Forelimb muscle (tissue), 1 donor: ENCODE measurements at places on chromosomes 7 and 10.

DNA sequence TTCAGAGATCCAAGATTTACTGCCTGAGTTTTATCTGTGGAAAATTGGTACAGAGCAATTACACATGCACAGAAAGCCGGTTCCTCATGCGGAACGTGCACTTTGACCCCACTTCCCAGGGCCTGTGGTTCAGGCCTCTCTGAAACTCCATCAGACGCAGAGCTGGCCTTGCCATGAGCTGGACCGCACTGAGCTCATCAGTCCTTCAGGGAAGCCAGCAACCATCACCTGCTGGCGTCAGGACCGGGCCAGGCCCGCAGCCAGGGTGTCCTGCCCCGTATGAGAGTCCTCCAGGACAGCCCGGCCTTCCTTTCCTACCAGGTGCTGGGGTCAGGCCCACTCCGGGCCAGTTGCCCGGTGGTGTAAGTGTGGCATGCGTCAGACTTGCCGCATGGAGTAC, 446.5 kb upstream of the FOXK1 start:
- DNase-seq, result no peak

- DNase-seq, result no peak
Observed at GRCh38 chr7:115230882-115231571, 309.1 kb downstream of the MDFIC start.

DNA sequence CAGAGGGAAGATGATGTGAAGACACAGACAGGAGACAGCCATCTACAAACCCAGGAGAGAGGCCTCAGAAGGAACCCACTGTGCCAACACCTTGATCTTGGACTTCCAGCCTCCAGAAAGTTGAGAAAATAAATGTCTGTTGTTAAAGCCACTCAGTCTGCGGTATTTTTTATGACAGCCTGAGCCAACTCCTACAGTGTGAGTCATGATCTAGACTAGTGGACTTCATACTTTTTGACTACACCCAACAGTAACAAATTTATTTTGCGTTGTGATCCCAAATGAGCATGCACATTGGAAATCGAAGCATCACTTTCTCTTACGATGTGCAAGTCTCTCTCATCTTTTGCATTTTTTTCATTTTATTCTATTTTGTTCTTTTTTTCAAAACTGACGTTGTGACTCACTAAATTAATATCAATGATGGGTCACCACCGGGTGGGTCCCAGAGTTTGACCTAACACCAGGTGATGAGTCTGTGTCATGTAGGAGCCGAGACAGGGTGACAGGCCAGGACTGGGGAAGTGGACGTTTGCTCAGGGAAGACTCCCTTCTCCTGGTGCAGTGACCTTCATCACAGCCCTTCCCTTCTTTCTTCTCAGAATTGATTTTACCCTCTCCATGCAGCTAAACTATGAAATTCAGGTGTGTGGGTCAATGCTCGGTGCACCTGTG, 28.9 kb downstream of the PHYH start:
- no peak for DNase-seq

DNA sequence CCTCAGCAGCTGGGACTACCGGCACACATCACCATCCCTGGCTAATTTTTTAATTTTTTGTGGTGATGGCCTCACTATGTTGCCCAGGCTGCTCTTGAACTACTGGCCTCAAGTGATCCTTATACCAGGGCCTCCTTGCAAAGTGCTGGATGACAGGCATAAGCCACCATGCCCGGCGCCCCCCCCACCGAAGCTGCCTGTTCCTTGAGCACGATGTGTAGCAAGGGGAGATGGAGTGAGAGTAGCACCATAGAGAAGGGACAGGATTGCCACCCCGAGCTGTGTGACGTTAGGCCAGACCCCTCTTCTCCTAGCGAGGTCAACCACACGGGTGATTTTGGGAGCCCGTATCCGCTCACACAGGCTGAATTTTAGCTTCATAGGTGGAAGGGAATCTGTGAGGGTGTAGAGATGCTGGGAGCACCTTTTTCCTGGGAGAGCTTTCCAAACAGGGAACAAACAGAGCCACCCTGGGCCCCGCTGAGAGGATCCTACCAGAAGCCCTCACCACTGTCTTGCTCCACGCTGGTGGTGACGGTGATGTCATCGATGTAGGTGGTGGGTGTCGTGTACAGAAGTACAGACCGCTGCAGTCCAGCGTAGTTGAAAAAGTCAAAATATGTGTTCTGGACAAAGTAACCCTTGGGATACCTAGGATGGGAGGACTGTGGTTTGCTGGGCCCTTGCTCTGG, 3.0 kb downstream of the GUSB start:
- DNase-seq, result no peak

DNA sequence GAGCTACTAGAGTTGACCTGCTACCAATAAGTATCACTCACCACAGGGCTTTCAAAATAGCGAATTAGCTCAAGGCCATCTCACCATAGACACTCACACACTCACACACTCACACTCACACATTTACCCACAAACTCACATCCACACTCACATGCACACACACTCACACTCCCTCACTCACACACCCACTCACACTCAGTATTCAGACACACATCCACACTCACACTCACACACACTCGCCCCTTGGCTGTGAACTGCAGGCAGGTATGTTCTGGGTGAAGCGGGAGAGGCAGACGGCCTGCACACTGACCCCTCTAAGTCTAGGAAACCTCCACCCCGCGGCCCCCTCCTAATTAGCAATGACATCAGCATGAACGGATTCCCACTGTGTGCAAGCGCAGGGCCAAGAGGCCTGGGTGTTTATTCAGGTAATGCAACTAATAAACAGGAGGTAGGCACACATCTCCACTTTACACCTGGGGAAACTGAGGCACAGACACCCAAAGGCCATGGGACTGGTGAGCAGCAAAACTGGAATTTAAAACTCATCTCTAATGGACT, 94.6 kb downstream of the ADARB2 start:
- no peak for DNase-seq

GRCh38 chr10:70048030-70048723, 4.5 kb upstream of the MACROH2A2 start:
- no peak for DNase-seq
